ENCODE measurements at places on chromosomes 3 and 15.

DNA sequence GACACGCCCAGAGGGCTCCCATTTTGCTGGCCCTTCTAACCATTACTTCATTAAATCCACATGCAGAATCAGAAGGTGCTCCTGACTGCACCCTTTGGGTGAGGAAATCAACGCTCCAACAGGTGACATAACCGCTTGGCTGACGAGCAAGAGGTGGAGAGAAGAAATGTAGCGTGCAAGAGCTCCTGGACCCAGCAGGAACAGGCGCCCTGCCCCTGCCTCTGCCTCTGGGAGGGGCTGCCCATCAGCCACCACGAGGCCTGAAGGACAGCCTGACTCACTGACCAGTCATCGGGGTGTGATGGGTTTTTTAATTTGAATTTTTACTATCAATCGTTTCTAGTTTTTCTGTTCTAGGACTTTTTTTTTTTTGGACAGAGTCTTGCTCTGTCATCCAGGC is 218.2 kb downstream of the ADAMTS17 start:
- no peak for DNase-seq

DNA sequence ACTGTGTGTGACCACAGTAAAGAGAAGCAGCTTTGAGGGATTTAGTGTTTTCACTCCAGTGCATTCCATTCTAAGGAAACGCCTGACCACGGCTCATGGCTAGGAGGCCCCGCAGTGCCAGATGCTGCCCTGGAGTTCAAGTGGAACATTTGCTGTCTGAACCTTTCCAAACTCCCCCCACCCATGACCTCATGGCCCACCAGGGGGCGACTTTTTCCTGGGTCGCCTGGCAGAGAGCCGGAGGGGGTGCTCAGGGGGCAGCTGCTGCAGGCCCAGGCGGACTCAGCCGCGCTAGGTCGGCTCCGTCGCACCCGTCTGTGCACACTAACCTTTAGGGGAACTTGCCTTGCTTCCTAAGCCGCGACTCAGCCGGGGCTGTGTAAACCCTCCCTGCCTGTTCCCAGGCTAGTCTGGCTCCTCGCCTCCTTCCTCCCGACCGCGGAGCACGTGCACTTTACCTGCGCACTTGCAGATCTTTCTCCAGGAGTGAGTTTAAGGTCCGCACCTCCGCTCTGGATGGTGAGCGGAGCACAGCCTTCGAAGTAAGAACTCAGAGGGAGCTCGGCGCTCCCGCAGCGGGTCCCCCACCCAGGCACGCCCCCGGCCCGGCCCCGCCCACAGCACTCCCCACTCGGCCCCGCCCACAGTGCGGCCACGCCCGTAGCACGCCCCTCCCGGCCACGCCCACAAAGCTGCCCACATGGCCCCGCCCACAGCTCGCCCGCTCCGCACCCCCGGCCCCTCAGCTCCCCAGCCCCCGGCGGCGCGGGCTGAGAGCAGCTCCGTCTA is at the start of gene OCA2:
Gene OCA2, minus strand, starts transcription at position 550 of the 789 bp plus-strand sequence. CDS start 17,441 bp downstream, outside the sequence.
- DNase-seq: peak; percentile 88

GRCh38 chr15:99986297-99987118 is 253.3 kb upstream of the LYSMD4 start:
- DNase-seq: no peak

DNA sequence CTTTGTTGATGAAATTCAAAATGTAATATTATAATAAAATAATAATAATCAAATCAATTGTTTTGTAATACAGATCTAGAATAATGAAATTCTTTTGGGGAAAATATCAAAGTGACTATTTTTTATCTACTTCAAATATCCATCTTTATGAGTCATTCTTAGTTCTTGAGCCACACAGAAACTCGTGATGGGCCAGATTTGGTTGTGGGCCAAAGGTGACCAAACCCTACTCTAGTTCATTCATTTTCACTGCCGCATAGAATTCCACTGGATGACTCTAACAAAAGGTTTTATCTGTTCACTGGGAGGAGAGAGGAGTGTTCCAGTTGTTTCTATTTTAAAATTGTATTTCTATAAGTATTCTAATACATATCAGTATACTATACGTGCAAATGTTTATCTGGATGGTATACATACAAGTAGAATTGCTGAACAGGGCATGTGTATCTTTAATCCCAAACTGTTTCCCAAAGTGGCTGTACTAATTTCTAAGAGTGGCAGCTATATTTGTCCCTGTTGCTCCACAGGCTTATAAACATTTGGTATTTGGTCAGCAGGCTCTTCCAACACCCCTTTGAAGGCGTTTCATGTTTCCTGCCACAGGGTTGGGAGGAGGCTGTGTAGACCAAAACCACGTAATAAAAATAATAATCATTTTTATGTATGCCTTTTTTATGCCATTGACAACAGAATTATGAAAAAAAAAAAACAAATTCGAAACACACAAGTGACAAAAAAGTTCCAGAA is 7.3 kb upstream of the RTP3 start:
- DNase-seq: no peak

DNA sequence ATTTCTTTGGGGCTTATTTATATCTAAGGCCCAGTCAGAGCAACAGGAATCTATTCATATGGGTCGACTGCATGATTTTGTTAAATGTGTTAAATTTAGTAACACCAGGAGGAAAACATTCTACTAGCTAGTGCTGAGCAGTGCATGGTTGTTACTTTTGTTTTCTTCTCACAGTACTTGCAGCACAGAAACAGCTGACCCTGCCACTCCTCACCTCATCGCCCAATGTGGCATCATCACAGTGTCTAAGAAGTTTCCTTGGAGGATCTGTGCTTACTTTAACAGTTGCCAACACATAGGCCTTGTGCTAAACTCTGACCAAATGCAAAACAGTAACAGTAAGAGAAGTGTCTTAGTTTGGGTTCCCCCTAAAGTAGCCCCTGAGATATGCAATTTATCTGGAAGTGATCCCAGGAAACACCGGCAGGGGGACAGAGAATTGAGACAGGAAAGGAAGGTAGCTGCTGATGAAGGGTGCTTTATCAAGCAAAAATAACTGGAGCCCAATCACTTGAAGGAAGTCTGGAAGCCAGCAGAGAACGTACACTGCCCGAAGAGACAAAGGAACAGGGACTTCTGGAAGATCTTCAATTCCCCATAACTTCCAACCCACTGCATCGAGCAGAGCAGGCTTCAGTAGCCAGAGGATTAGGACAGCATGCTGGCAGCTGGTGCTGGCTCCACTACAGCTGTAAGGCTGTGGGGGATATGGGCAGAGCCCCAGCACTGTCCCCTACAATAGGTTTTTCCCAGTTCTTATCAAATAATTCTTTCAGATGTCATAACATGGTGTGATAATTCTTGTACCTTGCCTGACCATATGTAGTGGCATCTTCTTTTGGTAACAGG is 36.0 kb upstream of the ULK4 start:
- no peak for DNase-seq

DNA sequence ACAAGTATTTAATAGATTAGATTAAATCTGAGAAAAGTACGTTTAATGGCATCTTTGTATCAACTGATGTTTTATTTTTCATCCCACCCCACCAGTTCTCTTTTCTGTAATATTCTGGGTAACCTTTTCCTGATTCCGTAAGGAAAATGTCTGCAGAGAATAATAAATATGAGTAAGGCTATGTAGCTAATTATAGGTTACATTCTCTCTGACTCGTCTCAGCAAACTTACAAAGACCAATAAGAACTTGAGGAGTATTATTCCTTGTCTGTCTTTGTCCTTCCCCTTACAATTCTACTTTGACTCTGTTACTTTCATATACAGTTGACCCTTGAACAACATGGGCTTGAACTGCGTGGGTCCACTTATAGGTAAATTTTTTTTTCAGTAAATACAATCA is 12.1 kb downstream of the SNAP23 start:
- no peak for DNase-seq

DNA sequence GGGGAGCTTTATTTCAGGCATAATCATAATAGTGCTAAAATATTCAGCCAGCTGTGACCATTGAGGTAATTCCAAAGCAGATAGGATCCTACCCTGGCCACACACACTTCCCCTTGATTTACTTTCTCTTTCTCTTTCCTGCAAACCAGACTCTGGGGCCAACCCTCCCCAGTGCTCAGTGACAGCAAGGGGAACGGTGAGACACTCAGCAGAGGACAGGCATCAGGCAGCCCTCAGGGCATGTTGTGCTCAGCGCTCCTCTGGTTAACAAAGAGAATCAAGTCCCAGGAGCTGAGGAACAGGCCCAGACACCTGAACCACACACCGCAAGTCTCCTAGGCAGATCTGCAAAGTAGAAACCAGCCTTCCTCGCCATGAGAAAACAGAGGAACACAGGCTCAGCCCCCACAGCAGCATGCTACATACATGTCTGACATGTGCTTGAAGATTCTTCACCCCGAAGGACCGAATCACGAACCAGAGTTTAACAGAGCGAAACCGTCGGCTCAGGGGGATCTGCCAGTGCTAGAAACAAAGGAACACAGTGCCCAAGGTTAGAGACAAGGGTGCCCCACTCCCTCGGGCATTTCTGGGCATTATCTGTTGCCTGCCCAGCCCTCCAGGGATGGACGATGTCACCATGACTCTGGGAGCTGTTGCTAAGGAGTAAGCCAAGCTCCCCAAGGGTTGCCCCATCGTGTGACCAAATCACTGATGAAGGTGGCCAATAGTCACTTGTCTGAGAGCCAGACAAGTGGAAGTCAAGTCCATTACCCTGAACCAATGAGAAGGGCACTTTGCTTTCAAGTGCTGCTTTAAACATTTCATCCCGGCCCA is 17.5 kb downstream of the HDC start:
- DNase-seq: peak; percentile 91

GRCh38 chr3:187995043-187995400 is 158.9 kb upstream of the LPP start:
- DNase-seq: peak; percentile 55

- DNase-seq: no peak
Measured at GRCh38 chr15:81224232-81224631, 27.6 kb downstream of the IL16 start.

DNA sequence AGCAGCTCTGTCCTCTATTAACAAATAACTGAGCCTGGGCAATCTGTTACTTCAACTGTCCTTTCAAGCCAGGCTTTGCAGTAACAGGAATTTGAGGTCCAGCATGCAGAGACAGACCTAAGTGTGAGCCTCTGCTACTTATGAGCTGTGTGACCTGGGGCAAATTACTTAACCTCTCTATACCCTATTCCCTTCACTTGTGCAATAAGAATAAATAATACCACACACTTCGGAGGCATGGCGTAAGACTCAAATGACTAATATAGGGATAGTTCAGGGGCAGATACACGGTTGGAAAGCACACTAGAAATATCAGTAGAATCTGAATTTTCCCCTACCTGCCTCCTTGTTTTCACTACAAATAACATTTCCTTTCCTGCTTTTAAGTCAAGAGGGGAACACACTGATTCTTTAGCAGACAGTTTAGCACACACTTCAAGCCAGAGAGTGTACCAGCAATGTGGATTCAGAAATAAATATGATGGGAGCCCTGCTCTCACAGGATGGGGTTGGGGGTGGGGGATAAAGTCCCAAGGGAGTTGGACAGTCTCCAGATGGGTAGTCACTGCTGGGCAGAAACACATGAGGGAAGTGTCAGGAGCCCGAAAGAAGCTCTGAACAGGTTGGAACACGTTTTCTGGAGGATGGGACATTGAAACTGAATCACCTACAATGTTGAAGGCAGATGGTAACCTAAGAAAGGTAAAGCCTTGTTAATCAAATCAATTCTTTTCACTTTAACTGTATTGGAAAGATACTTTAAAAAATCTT is 61.8 kb upstream of the RBP1 start:
- DNase-seq: no peak

DNA sequence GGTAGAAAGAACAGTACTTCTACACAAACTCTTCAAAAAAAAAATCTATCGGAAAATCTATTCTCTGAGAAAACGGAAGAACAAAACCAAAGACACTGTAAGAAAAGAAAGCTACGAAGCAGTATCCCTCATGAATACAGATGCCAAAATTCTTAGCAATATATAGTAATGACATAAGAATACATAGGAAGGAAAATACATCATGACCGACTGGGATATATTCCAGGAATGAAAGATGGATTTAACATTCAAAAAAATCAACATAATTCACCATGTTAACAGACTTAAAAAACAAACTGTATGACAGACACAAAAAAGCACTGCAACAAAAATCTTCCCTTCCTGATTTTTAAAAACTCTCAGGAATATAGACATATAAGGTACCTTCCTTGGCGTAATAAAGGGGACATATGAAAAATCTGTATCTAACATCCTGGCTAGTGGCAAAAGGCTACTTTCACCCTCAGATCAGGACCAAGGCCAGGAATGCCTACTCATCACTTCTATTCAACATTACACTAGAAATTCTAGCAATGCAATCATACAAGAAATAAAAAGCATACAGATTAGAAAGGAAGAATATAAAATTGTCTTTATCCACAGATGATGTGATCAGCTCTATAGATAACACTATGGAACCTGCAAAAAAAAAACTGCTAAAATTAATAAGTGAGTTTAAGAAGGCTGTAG is 77.6 kb upstream of the XXYLT1 start:
- DNase-seq: no peak

DNA sequence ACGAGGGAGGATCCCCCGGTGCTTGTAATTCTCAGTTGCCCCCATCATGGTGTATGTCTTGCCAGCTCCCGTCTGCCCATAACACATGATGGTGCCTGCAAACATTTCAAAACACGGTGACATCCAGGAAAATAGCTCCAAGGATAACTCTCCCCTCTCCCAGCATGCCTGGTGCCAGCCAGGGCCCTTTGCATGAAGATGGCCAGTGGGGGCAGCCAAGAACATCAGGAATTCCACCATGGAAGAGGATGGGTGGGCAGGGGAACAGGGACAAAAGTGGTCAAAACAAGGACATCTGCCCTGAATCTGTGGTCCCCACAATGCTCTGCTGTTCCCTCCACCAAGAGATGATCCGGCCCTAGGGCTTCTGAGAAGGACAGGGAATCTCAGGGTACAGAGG is 9.0 kb downstream of the KIF9 start:
- DNase-seq: no peak

DNA sequence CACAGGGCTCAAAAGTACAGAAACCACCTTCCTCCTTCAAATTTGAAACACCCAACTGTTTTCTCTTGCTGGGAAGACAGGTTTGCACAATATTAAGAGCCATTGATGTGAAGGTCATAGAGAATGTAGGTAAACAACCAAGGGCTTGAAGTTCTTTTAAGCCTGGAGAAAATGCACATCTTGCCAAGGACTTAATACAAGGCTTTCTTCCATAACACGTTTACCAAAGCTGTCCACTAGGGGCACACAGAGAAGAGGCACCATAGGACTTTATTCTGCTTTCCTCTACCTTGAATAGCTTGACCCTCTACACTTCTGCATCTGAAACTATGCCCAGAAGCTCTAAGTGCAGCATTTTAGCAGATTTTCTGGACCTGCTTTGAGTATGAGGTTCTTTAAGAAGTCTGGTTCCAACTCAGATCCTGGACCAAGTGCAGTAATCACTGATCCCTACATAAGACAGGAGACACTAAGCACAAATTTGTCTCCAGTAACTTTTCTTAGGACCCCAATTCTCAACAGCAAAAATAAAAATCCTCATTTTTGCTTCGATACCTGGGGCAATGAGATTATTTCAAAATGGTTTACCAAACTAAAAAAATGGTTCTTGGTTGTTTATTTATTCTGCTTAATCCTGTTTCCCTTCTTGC is 138.0 kb downstream of the FBN1 start:
- DNase-seq: peak; percentile 63

Measured in activated CD4-positive, alpha-beta T cell treated with anti-CD3 and anti-CD28 coated beads, Interleukin-2, amount 10 ng/mL, durations not matched to agents 24 days and 14 days (primary cell).